ENCODE measurements at places on chromosomes 6 and 20.

- no peak for DNase-seq
Observed at GRCh38 chr6:112017169-112017568, 36.7 kb upstream of the CCN6 start.

DNA sequence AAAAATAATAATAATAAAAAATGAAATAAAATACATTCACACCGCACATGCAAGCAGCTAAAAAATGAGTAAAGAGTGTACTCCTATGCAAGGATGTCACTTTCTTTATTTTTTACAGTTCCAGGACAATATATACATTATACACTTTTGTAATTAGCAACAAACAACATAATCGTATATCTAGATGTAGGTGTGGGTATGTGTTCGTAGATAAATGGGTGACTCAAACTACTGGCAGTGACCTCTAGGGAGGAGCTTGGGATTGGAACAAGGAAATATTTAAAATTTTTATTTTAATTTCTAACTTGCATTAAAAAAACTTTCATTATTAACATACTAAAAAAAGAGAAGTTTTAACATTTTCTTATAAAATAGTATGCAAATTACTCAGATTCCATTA lies 86.1 kb upstream of the MYLIP start:
- no peak for DNase-seq

DNA sequence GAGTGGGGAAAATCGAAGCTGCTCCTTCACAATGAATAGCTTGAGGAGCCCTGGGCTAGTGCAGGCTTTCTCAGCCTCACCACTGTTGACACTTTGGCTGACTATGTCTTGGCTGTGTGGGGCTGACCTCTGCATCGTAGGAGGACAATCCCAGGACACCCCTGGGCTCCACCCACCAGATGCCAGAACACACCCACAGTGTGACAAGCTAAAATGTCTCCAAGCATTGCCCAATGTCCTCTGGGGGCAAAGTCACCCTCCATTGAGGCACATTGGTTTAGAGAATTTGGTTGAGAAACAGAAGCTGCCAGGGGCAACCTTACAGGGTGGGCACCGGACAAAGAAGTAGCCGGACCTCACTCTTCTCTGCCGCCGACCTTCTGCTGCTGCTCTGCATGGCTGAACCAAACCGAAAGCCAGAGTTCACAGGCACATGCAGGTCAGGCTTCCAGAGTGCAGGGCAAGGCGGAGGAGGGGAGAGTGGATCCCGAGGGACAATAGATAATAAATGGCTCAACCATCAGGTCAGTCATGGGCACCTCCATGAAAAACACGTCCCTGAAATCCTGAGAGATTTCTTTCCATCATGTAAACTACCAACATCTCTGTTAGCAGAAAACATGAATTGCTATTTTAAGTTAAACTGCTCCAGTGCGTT lies 189.0 kb downstream of the LRFN2 start:
- DNase-seq: no peak

DNA sequence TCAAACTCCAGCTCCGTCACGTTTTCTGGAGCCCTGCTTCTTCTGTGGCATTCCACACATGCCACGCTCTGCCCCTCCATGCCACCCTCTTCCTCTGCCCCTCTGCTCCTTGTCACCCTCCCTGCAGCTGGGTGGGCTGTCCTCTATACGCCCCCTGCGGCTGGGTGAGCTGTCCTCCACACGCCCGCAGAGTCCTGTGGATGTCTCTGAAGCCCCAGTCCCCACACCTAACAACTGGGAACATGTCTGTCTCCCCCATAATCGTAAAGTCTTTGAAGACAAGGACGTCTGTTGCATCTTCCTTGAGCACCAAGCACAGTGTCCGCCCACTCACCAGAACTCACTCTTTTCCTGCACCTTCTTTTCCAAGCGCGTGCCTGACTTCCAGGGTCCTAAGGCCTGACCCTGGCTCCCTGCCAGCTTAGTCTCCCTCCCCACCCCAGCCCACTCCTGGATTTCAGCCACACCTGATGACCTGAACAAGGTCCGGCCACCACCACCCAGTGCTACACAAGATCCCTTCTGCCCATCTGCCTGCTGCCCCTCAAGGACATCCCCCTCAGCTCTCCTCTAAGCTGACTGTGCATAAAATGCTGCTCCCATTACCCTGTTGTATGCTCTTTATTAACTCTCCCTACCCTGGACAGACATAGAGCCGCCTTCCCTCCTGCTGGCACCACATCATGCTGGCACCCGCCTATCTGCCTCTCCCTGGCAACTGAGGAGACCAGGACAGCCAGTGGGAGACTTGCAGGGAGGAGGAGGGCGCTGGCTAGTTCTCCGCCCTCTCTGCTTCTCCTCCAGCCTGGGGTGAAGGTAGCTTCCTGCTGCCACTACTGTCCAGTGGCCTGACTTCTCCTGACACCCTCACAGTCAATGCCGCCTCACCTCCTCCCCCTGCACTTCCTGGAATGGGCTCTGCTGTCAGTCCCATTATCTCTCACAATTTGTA lies 10.7 kb upstream of the PRR18 start:
- no peak for DNase-seq

DNA sequence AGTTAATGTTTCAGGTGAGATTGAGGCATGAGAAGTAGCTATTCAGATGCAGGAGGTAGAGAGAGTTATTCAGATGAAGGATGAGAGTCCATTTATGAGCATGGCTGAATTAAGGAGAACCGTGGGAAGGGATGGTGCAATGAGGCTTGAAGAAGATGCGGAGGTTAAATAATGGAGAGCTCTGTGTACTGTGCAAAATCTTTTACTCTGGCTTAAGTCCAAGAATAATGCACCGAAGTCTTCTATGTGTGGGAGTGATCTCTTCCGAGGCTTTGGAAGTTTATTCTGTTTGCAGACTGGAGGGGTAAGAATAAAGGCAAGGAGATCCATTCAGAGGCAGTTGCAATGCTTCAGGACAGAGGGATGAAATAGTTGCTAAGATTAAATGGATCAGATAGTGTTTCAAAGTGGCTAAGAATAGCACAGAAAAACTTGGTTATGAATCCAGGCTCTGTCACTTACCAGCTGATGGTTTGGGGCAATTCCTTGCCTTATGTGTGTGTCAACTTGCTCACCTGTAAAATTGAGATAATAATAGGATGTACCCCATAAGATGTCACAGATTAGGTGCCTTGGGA lies 467.1 kb downstream of the HDGFL1 start:
- no peak for DNase-seq

GRCh38 chr6:71229477-71229876 lies 59.1 kb upstream of the OGFRL1 start:
- DNase-seq: no peak

GRCh38 chr6:100228834-100229441 lies 234.9 kb upstream of the MCHR2 start:
- DNase-seq: peak; percentile 1

Data from activated T-helper 9 cell treated with anti-CD3 and anti-CD28 coated beads, Interleukin-2, amount 50 U/mL, for 16 hours (primary cell).